ENCODE measurements at places on chromosomes 13 and 19.

- no peak for DNase-seq
Measured at GRCh38 chr13:101308247-101309013, 107.9 kb downstream of the NALCN start.

DNA sequence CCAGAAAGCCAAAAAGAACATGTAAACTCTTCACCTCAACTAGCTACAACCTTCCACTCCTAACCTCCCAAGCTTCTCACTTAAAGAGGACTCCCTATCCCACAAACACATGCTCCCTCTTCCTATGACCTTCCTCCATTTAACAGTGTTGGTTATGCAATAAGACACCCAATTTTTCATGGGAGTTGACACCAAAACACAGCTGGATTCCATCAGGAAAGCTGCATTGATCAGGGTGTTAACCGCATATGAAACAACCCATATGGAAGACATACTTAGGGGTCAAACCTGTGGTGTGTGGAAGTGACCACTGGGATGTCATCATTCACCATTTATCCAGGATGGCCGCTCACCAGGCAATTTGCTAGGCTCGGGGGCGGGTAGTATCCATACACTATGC lies 21.9 kb downstream of the ZNF473 start:
- DNase-seq = no peak

- DNase-seq = no peak
Measured at GRCh38 chr19:5103812-5104410, 135.0 kb downstream of the KDM4B start.

- DNase-seq = no peak
Measured at GRCh38 chr13:93765062-93765461, 538.5 kb downstream of the GPC6 start.

DNA sequence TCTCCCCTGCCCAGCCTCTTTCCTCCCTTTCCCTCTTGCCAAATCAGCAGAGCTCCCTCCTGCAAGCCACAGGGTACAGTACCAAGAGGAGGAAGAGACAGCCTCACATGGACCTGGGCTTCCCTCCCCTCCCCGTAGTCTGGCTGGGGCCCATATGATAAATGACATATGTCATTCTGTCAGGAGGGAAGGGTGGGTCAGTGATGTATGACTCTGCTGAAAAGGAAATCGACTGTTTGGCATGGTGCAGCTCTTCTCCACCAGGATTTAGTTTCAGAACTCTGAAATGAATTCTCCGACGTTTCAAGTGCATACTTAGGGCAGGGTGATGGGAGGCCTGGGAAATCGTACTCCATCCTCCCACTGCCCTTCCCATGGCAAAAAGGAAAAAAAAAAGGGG lies 9.8 kb downstream of the TSHZ3 start:
- no peak for DNase-seq

DNA sequence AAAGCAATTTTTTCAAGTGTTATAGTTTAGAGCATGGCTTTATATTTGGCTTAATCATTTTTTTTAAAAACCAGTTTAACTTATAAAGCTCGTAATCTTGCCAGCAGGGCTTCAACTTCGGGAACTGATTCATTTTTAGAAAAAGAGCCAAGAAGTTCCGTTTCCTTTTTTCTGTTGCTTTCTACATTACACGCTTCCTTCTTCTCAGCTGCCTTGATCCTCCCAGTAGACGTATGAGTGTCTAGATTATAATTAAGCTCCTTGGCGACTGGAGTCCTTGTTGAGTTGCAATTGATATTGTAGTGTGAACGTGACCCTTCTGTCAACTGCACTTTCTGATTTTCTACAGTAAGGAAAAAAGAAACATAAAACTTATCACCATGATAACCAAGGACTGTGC lies 497.2 kb downstream of the DIAPH3 start:
- no peak for DNase-seq

GRCh38 chr13:38674208-38674607 lies 12.7 kb upstream of the FREM2 start:
- no peak for DNase-seq

DNA sequence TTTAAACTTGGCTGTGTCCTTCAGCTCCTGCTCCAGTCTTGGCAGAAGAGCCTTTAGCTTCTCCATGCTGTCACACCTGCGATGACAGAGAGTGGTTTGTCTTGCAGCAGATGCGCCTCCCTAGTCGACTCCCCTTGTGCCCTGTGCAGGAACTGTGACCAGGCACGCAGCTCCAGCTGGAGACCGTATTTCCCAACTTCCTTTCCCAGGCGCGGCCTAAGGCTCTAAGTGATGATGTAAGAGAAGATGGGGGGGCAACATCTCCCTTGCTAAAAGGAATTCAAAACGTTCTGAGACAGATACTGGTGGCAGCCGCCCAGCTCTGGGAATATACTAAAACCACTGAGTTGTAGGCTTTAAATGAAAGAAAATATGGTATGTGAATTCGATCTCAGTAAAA lies 16.3 kb downstream of the DCUN1D2 start:
- DNase-seq = no peak

DNA sequence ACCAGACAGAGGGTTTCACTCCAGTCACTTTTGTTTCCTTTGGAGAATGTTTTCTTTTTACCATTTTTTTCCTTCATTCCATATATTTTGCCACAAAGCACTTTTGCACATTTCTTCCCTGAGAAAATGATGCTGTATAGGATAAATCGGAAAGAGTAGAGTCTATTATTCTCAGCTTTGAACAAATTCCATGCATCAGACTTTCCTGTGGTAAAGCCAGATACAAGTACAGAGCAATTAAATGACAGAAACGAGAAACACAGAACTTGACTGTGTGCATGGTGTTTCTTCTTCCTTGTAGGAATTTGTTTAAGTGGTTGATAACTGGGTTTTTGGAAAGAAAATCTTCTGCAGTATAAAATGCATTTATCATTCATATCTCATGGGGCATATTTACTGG lies 107.4 kb upstream of the CSNK1A1L start:
- DNase-seq = no peak

DNA sequence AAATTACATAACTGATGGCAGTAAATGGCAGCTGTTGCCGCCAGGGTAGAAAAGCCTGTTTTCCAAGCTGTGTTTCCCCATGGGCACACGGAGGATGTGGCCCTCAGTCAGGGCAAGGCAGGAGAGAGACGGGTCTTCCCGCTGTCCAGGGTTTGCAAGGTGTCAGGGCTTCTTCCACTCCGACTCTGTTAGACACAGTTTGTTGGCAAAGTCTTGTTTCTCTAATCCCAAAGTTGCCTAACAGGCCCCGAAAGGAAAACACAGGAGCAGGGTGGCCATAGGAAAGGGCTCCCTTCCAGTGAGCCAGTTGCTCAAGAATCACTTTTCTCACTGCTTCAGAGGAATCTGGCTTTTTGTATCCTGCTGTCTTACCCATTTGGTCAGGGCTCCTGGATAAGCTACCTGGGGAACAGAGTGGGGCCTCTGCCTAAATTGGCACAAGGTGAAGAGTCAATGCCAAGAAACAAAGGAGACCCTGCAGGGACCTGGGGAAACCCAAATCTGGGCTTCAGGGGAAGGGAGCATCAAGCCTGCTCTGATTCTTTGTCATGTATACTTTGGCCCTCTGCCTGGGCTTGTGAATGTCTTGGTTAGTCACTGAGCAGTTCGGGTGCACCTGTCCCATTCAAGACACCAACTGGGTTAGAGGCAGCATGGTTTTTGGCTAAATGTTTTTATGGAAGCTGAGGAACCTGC lies 29.0 kb upstream of the CXCL17 start:
- no peak for DNase-seq

DNA sequence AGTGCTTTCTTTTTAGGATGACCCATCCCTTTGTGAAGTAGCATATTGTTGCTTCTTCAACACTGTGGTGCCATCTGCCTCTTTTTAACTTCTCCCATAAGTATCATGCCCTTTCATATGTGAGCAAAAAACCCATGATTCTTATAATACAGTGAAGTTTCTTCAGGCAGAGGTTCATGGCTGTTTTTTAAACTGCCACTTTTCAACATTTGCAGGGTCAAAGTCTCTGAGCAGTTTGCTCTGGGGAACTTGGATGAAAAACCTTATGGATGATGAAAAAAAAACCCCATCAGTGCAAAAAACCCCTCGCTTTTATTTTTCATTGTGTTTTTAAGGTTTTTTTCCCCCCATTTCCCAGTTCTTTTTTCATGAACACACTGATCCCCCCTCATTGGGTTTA lies 158.5 kb downstream of the LMO7 start:
- DNase-seq = no peak

- DNase-seq = no peak
Measured at GRCh38 chr13:26681036-26681435, 79.5 kb downstream of the GPR12 start.

- DNase-seq = no peak
Measured at GRCh38 chr13:67821606-67822005, 591.5 kb upstream of the PCDH9 start.

- DNase-seq = no peak
Measured at GRCh38 chr13:90551253-90551652, 796.2 kb upstream of the MIR17HG start.

DNA sequence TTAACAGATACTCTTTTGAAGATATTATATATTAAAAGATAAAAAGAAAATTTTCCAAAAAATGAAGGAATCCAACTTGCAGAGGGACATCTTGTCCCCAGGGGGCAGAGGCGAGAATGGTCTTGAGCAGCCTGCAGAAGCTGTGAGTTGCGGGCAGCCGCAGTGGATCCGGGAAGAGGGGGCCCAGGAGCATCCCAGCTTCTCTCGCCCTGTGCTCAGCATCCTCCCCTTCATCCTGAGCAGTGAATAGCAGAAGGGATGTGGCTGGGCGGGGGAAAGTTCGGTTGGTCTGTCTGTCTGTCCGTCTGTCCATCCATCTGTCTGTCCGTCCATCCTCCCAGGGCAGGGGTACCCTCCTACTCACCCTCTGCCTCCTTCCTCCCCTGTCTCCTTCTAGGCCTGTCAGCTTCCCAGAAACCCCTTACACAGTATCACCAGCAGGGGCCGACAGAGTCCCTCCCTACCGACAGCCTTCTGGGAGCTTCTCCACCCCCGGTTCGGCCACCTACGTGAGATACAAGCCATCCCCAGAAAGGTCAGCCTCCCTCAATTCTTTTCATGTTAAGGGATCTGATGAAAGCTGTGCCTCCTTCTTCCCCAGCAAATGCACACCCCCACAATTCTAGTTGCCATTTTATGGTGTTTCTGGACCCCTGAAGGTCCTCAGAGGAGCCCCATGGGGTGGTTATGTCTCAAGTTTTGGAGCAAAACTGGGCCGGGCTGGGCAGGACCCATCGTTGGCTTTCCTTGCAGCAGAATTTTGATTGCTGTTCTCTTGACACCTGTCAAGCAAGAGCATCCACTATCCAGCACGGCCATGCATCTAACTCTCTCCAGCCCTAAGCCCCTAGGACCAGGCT lies 81.6 kb downstream of the DPF1 start:
- DNase-seq = peak; percentile 19

- DNase-seq = no peak
Measured at GRCh38 chr13:41579881-41580280, 122.5 kb downstream of the RGCC start.

GRCh38 chr19:35596366-35596999 lies 10.5 kb downstream of the PMIS2 start:
- no peak for DNase-seq

DNA sequence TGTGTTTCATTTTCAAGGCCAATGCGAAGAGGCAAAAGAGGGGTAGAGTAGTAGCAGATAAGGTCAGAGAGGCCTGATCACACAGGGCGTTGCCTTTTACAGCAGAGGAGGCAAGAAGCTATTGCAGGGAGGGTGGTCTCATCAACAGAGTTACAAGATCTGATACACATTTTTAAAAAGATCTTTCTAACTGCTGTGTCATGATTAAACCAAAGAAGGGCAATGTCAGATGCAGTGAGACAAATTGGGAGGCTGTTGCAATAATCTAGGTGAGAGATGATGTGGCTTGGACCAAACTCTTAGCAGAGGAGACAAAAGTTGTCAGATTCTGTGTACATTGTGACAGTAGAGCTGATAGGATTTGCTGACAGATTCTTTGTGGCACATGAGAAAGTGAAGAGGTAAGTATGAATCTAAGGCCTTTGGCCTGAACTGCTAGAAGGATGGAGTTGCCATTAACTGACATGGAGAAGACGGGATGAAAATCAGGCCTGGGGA lies 13.0 kb upstream of the LRRC63 start:
- no peak for DNase-seq

GRCh38 chr13:41708713-41709112 lies 251.4 kb downstream of the RGCC start:
- no peak for DNase-seq

GRCh38 chr13:98447881-98448641 lies 128.8 kb downstream of the STK24 start:
- DNase-seq = peak; percentile 67

GRCh38 chr13:107586216-107586615 lies 629.1 kb downstream of the LIG4 start:
- no peak for DNase-seq

GRCh38 chr13:45974500-45974899 lies 78.0 kb downstream of the ZC3H13 start:
- no peak for DNase-seq

DNA sequence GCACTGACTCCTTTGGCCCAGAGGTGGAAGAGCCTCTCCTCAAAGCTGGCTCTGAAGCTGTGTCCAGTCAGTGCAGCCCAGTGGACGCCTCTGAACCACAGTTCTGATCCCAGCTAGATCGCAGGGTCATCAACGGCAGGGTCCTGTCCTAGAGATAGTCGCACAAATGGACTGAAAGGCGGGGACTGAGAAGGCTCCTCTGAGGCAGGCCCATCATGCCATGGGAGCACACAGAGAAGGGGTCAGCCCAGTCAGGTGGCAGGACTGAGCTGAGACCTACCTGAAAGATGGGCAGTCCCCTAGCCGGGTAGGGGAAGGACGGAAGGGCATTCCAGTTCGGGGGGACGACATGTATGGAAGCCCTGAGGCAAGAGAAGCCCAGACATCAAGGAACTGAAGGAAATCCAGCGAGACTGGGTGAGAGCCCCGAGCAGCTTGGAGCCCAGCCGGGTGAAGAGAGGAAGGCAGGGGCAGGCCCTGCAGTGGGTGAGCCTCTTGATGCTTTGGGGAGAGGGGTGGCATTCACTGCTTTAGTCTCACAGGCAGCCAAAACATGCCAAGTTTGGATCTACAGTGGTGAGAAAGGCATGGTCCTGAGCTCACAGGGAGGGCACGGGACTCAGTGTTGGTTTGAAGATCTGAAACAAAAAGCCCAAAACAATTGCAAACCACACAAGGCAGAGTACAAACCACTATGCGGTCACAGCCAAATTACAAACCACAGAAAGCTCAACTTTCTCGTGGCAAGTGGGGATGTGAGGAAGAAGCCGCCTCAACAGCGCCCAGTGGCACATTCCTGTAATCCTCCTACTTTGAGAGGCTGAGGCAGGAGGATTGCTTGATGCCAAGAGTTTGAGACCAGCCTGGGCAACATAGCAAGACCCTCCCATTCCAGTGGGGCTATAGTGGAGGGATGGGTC lies 10.0 kb downstream of the CALM3 start:
- no peak for DNase-seq
